NCI-H1417 (cell line): ENCODE measurements at places on chromosomes 3 and 15.
A peak's percentile ranks its signal among the peaks of the same experiment; 100 is the strongest.

GRCh38 chr3:127692501-127693335, 20.0 kb downstream of the ABTB1 start:
- no peak for DNase-seq

DNA sequence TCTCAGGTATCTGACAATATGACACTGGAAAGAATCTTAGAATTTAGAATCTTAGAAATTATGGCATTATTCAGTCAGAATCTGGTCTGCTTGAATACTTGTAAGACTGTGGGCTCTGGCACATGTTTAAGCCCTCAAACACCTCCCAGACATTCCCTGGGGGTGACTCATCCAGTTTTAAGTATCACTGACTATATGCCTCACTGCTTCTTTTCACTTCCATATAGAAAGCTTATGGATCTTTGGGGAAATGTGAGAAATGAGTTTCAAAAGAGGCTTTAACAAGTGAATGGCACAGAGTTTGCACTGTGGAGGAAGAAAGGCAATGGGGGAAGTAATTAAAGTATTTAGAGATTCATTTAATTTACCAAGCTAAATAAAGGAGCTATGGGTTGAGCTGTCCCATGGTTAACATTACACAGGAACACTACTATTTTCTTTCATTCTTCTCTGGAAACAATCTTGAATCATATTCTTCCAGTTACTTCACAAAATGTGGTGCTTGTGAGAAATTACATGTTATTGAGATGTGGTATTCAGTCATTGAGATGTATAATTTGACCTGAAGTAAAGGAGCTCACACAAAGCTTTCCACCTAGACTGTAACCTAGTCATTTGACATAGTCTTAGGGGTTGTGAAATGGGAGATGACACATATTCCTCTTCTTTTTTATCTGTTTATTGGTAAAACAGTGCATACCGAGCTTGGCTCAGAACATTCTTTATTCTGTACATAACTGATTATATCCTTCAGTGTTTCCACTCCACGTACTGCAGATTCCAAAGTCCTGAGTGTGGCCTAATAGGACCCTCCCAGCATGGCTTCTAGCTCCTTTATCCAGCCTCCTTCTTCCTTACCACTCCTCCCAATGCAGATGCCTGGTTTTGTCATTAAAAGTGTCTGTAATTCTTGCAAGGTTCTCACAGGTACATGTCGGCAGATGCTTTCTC, 544.6 kb upstream of the NECTIN3 start:
- DNase-seq, result peak; percentile 38

GRCh38 chr15:89893027-89893426, 767 bp downstream of the AP3S2 start:
- DNase-seq, result no peak

GRCh38 chr15:87477737-87478686, 778.5 kb downstream of the NTRK3 start:
- DNase-seq, result peak; percentile 74

DNA sequence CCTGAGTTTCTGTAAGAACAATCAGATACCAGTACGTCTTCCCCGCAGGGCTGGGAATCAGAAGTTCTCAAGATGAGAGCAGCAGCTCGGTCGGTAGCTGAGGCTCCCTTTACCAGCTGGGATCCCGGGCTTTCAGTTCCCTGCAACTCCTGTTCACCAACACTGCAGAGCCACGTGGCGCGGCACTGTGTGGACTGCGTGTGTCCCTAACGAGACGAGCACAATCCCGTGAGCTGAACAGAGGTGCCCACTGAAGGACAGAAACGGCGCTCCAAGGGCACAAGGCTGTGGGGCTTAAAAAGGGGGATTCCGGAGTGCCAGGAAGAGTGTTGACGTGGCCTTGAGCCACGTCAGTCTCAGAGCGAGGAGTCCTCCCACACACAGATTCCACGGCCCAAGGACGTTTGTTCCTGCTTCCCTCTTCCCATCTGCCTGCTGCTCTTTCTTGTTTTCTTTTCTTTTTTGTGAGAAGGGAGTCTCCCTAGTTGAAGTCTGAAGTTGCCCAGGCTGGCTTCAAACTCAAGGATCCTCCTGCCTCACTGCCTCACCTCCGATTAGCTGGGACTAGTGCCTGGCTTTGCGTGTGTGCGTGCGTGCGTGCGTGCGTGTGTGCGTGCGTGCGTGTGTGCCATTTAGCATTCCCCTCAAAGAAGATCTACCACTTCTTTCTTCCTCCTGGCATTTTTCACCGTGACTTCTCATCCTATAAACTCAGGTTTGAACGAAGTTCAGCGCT, 37.1 kb upstream of the RPL35A start:
- DNase-seq, result no peak

DNA sequence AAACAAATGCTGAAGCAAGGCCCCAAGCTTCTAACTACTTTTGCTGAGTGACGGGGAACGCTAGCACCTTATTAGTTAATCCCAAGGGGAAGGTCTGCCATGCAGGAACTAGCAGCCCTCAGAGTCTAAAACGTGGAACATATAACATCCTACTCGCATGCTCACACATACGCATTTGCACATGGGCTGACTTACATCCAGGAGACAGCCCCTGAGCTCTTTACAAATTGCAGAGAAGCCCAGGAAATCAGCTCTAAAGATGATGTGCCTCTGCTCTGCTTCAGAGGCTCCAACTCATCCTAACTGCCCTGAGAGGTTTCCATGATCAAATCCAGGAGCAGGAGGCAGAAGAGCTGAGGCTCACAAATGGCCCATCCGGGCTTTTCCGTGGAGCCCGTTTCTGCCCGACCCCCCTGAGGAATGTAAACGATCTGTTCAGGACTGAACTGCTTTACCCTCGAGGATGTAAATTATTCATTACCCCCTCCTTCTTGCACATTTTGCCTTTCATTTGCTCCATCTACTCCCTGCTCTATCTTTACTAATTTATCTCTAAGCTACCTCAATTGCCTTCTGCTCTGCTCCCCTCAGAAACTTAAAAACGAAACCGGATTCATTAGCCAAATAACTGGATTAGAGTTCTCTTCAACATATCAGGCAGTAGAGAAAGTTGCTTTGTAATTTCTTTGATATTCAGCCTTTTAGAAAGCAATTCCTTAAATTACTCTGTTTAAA, 141.9 kb upstream of the CCDC54 start:
- DNase-seq, result peak; percentile 24

DNA sequence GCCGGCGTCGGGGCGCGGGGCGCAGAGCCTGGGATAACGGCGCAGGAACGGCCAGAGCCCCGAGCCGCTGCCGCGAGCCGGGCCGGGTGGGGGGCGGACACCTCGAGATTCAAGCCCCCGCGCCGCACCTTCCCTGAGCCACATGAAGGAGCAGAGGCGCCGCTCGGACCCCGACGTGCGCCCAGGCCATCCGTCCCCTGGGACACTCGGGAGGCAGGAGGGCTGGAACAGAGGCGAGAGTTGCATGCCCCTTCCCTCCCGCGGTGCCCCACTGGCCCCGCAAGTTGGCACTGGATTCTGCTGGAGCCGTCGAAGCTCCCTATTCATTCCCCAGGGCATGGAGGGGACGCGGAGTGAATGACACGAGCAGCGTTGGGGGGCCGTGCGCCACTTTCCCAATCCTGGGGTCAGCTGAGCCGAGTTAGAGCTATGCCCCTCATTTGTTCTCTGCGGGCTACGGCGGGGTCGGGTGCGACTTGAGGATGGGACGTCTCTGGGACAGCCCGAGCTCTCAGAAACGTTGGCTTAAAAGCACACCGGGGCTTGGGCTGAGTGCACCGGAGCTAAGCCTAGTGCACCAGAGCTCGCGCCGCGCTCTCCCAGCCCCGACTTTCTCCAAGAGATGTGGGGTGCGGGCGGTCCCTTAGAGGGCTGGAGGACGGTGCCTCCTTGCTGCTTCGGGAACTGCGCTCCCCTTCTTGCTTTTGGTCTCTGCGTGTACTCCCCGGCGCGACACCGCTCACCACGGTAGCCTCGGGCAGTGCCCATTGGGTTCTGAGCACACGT, 588 bp downstream of the SLC6A1 start:
- no peak for DNase-seq

DNA sequence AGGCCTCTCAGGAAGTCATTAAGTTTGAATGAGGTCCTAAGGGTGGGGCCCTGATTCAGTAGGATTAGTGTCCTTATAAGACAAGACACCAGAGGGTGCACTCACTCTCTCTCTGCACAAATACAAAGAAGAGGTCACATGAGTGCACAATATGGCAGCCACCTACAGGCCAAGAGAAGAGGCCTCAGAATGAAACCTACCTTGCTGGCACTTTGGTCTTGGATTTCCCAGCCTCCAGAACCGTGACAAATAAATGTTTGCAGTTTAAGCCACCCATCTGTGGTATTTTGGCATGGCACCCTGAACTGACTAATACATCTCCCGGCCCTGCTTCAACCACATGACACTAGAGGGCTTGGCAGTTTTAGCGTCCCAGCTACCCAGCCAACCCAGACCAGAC, 73.9 kb upstream of the CHRNB4 start:
- DNase-seq, result peak; percentile 28

DNA sequence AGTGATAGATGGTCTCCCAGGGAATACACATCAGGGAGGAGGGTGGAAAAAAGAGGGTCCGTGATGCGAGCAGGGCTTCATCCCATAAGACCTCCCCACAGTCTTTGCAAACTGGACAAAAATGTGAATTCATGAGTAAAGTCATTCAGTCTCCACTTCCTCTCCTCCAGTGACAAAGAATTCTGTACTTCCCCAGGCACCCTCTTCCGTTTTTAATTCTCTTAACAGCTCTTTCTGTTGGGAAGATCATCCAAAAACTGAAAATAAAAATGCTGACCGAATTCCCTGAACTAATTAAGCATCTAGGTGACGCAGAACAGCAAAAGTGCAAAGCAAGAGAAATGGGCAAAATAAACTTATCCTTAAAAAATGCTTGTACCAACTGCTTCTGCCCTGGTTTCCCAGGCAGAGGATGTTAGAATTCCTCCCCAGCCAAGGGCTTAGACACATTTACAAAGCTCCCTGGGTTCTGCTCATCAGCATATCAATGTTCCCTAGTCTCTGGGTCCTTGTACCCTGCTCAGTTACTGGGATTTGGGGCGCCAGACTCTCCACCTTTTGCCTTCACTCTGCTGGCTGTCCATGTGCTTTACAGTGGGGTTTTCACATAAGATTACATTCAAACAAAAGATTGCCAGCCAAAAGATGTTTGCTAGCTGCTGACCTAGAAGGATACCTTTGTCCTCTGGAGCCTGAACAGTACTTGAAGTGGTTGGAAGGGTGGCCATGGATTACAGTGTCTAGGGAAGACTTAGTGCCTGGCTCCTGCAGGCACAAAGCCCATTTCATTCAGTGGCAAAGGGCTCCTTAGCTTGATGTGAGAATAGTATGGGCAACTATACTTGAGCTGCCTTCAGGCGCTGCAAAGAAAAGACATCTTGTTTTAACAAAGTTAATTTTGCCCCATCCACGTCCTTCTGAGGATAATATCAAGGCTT, 69.4 kb downstream of the ARNT2 start:
- no peak for DNase-seq

GRCh38 chr3:72601060-72601459, 247.2 kb downstream of the SHQ1 start:
- DNase-seq, result no peak

DNA sequence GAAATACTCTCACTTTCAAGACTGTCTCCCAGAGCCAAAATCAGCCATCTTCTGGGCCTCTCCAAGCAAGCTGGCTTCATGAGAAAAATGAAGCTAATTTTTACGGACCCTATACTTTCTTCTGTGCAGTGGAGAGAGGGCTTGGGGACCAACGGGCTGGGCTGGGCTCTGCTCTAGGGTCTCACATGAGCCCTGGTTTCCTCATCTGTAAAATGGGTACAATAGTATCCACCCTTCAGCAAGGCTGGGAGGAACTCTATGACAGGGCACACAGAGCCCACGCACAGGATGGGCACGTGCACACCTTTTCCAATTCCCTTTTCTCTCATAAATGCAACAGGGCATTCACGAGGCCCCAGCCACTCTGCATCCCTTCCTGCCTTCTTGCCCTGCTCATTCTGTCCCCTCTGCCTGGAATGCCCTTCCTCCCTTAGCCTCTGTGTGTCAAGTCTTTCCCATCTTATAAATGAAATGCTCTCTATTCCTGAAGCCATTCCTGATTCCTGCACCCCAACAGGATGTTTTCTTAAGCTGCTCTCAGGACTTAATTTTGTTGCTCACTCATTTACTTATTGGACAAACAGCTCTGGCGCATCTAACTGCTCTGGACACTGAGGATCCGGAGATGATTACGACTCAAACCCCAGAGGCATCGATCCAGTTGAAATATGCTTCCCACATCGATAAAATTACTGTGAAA, 32.9 kb upstream of the SEC13 start:
- no peak for DNase-seq

- DNase-seq, result no peak
These were observed 160.7 kb downstream of the BBX start for GRCh38 chr3:107683447-107683846.

DNA sequence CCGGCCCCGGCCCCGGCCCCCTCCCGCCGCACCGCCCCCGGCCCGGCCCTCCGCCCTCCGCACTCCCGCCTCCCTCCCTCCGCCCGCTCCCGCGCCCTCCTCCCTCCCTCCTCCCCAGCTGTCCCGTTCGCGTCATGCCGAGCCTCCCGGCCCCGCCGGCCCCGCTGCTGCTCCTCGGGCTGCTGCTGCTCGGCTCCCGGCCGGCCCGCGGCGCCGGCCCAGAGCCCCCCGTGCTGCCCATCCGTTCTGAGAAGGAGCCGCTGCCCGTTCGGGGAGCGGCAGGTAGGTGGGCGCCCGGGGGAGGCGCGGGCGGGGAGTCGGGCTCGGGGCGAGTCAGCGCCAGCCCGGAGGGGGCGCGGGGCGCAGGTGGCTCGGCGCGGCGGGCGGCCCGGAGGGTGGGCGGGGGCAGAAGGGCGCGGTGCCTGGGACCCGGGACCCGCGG, 352 bp downstream of the CHRD start:
- peak; percentile 51 for DNase-seq

GRCh38 chr3:134066651-134067530, 37.2 kb upstream of the SLCO2A1 start:
- DNase-seq, result no peak

- no peak for DNase-seq
These were observed 498.6 kb downstream of the NAALADL2 start for GRCh38 chr3:175357758-175358157.

- no peak for DNase-seq
These were observed 100.7 kb downstream of the SMARCC1 start for GRCh38 chr3:47681016-47681415.

- DNase-seq, result peak; percentile 47
These were observed 2.1 kb upstream of the ISY1 start for GRCh38 chr3:129162729-129163579.

GRCh38 chr3:142213298-142213697, 12.1 kb downstream of the GK5 start:
- DNase-seq, result no peak

DNA sequence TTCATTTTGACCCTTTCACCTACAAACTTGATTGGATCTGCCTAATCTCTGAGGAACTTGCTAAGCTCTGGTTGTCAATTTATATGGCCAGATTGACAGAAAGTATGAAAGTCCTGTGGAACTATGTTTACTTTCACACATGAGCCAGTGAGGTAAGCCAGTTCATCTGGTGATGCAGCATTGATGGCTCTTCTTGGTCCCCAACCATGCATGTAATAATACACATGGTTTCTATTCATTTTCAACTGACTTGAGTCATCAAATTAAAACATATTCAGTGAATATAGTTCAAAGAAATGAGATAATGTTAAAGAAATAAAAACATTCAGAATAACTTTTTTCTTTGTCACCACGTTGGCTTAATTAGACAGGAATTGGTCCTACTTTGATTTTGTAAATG, 336.1 kb upstream of the THBS1 start:
- DNase-seq, result no peak
